ENCODE measurements at places on chromosomes 2 and 18. TPM values are rescaled to one million over a fixed set of nuclear protein-coding genes. Genes with fewer than 3 reads are reported as not detected.

Gene RPL31
- total RNA-seq: 2,548 TPM

Gene LOXHD1
- 0.08 TPM for total RNA-seq

Gene ERICH2
- 0.41 TPM for total RNA-seq

Gene NEU4
- total RNA-seq: 13.9 TPM

Gene GDF7
- 0.03 TPM for total RNA-seq

Gene RAB6C
- not detected for total RNA-seq

Gene DSG1
- total RNA-seq: not detected

Gene ACVR1C
- total RNA-seq: 0.73 TPM

Gene VWC2L
- not detected for total RNA-seq

Gene WBP1
- 53.6 TPM for total RNA-seq

Gene SMARCAL1
- 30.3 TPM for total RNA-seq

Gene MAL
- 124 TPM for total RNA-seq

Gene PID1
- 0.62 TPM for total RNA-seq

Gene LPIN1
- total RNA-seq: 76.7 TPM

DNA sequence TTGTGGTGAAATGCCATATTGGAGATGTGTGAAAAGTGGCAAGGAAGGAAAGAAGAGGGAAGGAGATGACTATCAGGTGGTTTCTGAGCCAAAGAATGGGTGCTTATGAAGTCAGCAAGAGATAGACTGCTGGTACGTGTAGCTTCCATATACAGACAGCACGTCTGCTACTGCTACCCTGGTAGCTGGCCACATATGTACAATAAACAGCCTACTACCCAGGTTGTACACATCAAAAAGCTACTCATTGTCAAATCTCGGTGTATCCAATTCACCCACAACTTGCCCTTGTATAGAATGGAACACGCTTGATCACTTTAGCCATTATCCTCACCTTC, 761.8 kb downstream of the LRRTM4 start:
- DNase-seq: no peak

GRCh38 chr2:8680822-8681760, 765 bp upstream of the ID2 start:
- DNase-seq: peak; percentile 75

DNA sequence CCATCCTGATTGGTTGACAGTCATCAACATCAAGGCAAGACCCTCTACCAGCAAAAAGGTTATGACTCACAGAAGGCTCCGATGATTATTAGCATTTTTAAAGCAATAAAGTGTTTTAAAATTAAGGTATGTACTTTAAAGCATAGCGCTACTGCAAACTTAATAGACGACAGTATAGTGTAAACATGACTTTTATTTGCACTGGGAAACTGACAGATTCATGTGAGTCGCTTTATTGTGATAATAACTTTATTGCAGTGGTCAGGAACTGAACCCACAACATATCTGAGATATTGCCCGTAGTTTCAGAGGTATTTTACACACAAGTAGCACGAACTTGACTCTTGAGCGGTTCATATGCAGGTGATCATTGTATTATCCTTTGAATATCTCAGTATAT, 249.1 kb downstream of the LTBP1 start:
- DNase-seq: no peak

DNA sequence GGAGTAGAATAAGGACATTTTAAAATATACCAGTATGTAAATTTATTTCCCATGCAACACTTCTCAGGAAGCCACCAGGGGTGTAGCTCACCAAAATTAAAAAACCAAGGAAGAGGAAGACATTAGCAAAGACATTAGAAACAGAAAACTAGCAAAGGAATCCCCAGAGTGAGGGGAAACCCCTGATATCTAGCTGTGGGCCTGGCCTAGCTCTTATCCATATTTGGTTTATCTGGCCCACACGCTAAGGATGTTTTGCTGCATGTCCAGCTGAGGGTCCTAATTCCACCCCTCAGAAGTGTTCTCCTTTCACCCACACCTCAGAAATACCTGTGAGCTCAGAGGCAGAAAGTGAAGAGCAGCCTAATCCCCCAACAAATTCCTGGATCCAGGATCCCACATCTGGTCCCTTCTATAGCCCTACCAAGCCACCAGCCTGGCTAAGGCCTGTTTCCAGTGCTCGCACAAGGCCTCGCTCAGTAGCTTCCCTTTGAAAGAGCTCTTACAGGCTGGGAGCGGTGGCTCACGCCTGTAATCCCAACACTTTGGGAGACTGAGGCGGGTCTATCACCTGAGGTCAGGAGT, 17.4 kb downstream of the OSBPL1A start:
- DNase-seq: no peak

GRCh38 chr2:192749611-192750200, 555.0 kb upstream of the TMEFF2 start:
- no peak for DNase-seq

DNA sequence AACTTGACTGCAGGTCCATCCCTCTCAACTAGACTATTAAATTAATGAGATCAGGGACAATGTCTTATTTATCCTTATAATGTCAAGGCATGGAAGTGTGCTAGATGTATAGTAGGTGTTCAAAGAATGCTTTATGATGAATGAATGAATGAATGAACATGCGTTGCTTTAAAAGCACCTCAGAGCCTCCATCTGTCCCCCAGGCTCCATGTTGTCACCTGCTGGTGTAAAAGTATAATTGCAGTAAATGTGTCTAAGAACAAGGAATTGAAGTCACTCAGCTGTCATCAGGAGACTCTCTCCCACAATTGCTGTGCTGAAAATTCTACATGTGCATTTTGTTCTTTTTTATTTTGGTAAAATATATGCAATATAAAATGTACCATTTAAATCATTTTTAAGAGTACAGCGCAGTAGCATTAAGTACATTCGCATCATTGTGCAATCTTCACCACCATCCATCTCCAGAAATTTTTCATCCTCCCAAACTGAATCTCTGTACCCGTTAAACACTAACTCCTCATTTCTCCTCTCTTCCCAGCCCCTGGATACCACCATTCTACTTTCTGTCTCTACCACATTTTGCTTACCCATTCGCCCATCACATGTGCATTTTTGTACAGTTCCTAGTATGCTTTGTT, 52.6 kb downstream of the GNAL start:
- no peak for DNase-seq

- DNase-seq: peak; percentile 38
These were observed 67.7 kb downstream of the PDCL3 start for GRCh38 chr2:100630473-100630977.

DNA sequence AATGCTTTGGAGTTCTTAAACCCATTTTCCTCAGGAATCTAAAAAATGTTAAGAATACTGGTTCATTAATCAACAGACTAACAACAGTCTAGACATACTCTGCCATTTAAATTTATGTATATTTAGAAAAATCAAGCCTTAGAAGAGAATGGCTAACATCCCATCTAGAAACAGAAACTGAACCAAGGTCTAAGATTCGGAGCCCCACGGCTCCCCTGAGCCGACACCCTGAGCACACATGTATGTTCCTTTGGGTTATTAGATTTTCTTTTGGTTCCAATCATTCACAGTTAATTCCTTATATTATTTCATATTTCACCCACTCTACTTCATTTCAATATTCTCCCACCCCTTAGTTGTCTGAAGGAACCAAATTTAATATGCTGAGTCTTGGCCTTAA, 94.8 kb upstream of the HNRNPA3 start:
- DNase-seq: no peak

- no peak for DNase-seq
These were observed 8.1 kb upstream of the DSC3 start for GRCh38 chr18:31050635-31051034.

- no peak for DNase-seq
These were observed 7.3 kb upstream of the PROM2 start for GRCh38 chr2:95266781-95267430.

DNA sequence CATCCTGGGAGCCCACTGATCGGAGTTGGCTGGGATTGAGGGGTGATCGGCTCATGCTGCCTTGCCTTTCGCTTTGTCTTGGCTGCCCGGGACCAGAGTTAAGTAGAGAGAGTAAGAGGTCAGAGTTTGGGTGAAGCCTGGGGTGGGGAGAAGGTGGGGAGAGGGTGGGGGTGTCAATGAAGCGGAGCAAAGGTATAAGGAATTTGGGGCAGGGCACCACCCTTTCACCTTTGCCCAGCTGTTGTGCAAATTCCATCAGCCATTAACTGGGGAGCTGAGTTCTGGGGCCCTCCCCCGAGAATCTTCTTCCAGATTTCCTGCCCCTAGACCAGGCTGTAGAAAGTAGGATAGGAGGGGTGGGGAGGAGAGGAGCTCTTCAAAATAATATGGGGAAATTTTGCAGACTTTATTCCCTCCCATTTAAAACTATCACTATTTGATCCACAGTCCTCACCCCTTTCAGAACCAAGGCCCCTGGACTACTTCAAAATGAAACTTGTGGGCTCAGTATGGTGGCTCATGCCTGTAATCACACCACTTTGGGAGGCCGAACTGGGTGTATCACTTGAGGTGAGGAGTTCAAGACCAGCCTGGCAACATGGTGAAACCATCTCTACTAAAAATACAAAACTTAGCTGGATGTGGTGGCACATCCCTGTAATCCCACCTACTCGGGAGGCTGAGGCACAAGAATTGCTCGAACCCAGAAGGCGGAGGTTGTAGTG, at the start of gene SLC23A3:
TSS of gene SLC23A3 (minus strand) at position 100 of the 725 bp plus-strand sequence. CDS start at position 55, 45 bp downstream.
- no peak for DNase-seq

GRCh38 chr18:3784949-3785348, 335.0 kb downstream of the TGIF1 start:
- DNase-seq: no peak

GRCh38 chr2:234288974-234289455, 207.9 kb downstream of the ARL4C start:
- peak; percentile 70 for DNase-seq

GRCh38 chr2:169822785-169823392, 1.8 kb downstream of the METTL5 start:
- no peak for DNase-seq

DNA sequence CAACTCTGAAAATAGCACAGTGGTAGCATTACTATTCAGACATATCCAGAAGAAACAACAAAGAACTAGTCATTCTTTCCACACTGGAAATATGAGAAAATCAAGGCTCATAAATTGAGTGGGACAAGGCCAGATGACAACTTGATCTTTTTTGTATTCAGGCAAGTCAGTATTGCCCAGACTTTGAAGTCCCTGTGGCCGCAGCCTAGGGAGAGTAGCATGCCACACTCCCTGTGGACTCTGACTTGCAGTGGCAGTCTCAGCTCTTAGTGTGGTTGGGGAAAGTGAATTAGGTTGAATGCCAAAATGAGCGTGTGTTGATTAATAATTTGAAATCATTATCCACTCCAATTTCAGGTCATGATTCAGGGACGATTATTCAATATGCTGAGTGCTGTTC, 53.8 kb upstream of the TMEM177 start:
- no peak for DNase-seq

GRCh38 chr2:124267794-124268193, 242.7 kb downstream of the CNTNAP5 start:
- DNase-seq: no peak

DNA sequence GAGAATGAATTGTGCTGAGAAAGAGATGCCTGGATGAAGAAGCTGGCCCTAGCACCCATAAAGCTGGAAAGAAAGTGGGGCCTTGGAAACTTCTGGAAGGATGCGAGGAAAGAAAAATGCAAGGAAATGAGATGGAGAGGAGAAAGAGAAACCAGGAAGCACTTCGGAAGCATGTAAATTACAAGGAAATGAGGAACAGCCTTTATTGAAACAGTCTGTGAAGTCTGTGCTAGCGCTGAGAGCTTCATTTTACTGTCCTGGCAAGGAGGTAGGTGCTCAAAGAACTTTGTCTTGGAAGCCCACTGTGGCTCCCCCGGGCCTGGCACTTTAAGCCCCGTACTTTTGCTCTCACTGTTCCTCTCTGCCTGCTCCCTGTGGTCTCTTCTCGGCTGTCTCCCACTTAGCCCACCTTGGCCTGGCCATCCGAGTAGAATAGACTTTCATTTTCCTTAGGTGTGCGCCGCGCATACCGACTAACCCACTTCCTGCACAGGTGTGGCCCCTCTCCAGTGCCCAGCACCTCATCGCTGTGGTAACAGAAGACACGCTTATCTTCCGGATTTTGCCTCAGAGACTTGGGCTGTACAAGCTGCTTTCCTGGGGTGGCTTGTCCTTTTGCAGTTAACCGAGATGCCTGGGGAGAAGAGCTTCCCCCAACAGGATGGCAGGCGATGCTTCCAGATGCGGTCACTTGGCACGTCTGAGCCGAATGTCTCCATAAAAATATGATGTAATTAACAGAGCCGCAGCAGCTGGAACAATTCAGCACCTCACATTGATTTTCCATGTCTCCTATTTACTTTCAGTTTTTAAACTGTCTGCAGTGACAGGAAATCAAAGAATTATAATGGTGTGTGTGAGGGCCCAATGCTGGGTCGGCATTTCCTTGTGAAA, 199.6 kb downstream of the HRH4 start:
- DNase-seq: peak; percentile 32

- DNase-seq: no peak
These were observed 8.2 kb upstream of the TOGARAM2 start for GRCh38 chr2:28972778-28973335.

DNA sequence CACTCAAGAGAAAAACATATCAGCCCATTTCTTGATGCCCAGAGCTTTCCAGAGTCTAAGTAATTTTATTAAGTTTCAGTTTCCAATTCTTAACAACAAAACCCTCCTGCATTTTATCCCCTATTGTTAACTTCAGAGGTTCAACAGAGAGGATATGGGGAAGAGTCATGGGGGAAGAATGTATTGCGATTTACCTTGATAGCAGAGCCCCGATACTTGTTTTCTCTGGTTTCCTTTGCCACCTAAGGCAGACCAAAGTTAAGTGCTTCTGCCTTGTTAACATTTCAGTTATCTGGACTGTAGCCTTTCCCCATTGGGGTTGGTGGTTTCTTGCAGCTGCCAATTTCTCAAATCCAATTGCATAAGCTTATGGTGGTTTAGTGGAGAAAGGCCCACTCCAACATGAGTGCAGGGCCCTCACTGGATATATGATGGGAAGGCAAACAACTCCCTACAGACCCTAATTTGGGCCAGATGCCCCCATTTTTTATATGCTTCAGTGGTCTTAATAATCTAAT, 82.0 kb upstream of the ITGB6 start:
- no peak for DNase-seq

- no peak for DNase-seq
These were observed 69.2 kb upstream of the WIPF1 start for GRCh38 chr2:174666845-174667244.

DNA sequence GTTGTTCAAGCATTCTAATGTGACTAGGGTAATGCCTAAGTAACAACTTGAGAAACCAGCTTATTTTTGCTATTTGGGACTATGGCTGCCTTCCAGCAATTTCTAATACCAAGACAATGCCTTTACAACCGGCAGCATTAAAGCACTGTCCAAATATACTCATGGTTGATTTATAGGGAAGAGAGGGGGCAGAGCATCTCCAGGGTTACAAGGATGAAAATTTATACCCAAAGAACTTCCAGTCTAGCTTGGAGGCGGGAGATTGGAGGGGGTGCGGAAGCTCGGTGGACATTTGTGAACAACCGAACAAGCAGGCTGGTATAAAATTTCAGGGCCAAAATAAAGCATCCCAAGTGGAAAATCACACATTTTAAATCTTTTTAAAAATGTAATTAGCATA, 294.9 kb upstream of the STON1 start:
- DNase-seq: no peak

- no peak for DNase-seq
These were observed 61.8 kb downstream of the NXPH2 start for GRCh38 chr2:138718405-138718804.

Data from naive thymus-derived CD4-positive, alpha-beta T cell (primary cell).